ENCODE measurements at places on chromosomes 4 and X.

DNA sequence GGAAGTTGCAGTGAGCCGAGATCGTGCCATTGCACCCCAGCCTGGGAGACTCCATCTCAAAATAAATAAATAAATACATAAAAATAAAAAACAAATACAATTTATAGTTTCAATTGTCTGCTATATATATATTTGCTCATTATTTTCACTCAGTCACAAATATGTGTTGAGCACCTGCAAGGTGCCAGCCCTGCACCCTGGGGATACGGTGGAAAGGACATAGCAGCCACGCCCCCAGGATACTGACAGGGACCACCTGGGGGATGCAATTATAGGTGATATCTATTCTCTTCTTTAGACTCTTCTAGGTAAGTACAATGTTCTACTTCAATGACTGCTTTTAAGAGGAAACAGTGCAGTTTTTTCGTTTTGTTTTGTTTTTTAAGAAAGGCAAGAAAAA, 85.0 kb downstream of the JAKMIP1 start:
- no peak for DNase-seq

DNA sequence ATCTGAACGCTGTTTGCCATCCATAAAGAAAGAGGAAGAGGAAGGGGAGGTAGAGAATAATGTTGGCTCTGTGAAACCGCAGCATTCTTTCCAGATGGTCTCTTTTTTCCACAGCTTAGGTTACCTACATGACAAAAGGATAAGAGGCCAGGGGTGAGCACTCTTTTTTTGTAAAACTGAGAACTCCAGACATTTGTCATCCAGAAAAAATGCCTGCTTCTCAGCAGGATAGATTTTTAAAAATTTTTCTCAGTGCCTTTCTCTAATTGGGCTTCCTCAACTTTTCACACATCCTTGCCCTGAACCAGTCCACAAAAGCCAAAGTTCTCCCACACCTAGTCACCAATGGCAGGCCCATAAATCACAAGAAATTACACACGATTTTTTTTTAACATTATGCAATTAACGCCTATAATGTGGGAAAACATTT, 158.1 kb upstream of the TENM3 start:
- no peak for DNase-seq

- no peak for DNase-seq
These were observed 41.9 kb downstream of the WDR1 start for GRCh38 chr4:10074767-10075105.

DNA sequence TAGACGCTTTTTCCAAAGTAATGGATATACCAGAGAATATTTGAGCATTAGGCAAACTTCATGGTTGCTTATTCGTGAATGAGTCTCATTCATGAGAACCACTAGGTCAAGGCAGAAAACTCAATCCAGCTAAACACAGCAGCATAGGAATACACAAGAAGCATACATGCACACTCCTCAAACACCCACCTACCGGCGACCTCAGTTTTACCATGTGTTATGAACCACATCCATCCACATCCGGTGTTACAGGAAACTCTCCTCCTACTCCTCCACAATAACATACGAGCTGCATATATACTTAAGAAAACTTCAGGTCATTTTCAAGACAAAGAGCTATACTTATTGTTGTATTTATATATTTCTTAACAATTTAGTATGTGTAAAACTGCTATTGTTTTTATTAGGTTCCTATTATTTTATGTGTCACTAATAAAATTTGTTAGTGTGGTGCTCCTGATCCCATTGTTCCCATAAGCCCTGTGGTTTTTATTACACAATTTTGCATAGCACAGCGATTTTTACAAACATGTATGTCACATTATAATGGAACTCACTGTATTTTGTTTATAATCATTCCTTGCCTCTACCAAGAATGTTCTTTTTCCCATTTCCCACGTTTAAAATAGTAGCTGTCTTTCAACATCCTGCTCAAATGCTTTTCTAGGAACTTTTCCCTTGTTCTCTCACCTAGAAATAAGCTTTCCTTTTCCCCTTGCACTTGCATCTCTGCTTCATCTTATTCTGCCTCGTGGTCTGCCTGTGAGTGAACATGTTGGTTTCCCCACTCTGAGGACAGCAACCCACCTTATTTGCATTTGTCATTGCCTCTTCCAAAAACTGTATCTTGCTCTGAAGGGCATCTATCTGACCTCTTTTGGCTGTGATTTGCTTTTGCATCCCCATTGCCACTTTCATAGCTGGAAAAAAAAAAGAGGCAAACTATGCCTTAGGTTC, 48.3 kb downstream of the STBD1 start:
- no peak for DNase-seq

GRCh38 chrX:48470110-48470832, at the start of gene SLC38A5:
Gene SLC38A5, minus strand, starts transcription at chrX:48470260. Its CDS starts 2,336 bp downstream, at chrX:48467924.
- DNase-seq = no peak

DNA sequence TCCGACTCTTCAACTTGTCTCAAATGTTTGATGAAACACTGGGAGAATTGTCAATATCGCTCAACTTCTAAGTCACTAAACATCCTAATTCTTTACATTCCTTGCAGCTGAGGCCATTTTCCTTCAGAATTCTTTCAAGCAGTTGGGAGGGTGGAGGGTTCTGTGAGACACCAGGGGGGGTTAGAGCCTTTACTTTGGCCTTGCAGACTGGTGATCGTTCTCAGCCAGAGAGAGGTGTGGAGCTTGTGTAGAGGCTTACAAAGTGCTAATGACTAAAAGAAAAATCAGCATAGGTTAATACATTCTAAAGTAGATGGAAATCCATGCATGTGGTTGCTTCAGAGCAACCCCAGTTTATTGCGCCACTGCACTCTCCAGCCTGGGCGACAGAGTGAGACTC, 21.3 kb upstream of the SOX3 start:
- no peak for DNase-seq

Measured in NCI-H524 treated with DMSO at 0.1 percent for 48 hours (cell line).